ENCODE measurements at places on chromosomes 1 and 21.

GRCh38 chr21:46226920-46227599 is 1.5 kb downstream of the LSS start:
- no peak for DNase-seq

GRCh38 chr21:26759731-26760130 is 85.5 kb downstream of the ADAMTS1 start:
- no peak for DNase-seq

DNA sequence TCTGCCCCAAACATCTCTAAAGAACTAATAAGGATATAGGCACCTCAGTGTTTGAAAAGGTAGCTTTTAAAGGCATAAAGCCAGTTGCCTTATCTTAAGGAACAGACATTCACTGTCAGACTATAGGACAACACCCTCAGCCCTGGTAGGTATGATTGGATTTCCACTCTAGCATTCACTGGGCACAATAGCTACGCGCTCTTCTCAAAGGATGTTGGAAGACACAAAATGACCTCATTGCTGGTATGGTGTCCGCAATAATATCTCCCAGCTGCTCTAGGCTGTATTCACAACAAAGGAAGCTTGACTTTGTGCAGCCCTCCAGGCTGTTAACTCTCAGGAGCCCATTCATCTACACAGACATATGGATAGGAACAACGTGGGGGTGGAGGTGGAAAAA is 119.4 kb upstream of the CXADR start:
- no peak for DNase-seq

DNA sequence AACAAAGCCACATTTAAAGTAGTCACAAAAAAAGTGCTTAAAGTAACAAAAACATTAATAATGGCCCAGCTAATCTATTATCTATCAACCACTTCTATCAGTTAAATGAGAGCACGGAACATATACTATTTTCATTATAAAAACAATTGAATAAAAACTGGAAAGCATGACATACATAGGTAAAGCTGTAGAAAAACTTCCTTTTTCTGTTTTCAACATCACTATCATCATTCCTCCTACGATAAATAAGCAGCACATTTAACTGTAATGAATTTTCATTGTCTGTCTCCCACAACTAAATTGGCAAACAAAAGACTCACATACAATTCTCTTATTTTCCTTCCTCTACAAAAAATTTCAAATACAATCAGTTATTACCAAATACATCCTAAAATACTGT is 96.4 kb upstream of the DPH5 start:
- DNase-seq, result no peak

GRCh38 chr1:228555074-228555994 is 68.2 kb downstream of the RNF187 start:
- peak; percentile 6 for DNase-seq
